NCI-H1694 treated with DMSO at 0.1 percent for 48 hours (cell line): ENCODE measurements at places on chromosomes 1 and 21.

DNA sequence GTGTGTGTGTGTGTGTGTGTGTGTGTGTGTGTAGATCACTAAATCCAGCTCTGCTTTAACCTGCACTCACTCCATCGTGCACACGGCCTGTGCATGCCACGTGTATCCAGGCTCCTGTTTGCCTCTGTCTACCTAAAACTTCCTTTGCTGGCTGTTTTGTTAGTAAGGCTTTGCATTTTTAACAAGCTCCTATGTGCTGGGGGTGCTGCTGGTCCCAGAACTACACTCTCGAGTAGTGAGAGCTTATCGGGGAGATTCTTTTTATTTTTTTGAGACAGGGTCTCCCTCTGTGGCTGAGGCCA lies 596 bp upstream of the TCEA3 start:
- no peak for DNase-seq

DNA sequence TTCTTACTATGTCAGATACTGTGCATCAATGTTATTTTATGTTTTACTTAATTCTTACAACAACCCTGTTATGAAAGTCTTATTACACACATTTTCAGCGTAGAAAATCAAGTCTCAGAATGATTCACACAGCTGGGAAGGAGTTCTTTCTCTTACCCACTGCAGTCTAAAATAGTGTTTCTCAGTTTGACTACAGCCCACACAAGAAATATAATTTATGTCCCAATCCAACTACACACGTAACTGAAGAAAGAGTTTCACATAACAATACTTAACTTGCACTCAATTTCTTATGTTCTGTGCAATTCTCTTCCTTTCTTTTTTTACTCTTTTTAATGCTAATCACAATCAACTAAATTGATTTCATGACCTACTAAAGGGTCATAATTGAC lies 252.8 kb upstream of the ADGRL2 start:
- no peak for DNase-seq

- DNase-seq: no peak
Measured at GRCh38 chr1:204931768-204932572, 61.3 kb downstream of the NFASC start.

GRCh38 chr1:2314803-2315673 lies 76.3 kb downstream of the MORN1 start:
- peak; percentile 24 for DNase-seq
